ENCODE measurements at places on chromosomes 1 and 21.

DNA sequence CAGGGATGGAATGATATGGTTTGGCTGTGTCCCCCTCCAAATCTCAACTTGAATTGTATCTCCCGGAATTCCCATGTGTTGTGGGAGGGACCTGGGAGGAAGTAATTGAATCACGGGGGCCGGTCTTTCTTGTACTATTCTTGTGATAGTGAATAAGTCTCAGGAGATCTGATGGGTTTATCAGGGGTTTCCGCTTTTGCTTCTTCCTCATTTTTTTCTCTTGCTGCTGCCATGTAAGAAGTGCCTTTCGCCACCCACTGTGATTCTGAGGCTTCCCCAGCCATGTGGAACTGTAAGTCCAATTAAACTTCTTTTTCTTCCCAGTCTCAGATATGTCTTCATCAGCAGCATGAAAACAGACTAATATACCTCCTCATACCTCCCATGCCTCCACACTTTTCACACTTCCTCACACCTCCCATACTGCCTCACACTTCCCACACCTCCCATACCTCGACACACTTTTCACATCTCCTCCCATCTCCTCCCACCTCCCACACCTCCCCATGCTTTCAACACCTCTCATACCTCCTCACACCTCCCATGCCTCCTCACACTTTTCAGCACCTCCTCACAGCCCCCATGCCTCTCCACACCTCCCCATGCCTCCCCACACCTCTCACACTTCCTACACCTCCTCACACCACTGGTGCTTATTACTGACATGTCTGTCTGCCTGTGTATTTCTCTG, 21.3 kb downstream of the GPR137B start:
- no peak for DNase-seq

- no peak for DNase-seq
These were observed 222.7 kb upstream of the OLFM3 start for GRCh38 chr1:102219463-102219862.

DNA sequence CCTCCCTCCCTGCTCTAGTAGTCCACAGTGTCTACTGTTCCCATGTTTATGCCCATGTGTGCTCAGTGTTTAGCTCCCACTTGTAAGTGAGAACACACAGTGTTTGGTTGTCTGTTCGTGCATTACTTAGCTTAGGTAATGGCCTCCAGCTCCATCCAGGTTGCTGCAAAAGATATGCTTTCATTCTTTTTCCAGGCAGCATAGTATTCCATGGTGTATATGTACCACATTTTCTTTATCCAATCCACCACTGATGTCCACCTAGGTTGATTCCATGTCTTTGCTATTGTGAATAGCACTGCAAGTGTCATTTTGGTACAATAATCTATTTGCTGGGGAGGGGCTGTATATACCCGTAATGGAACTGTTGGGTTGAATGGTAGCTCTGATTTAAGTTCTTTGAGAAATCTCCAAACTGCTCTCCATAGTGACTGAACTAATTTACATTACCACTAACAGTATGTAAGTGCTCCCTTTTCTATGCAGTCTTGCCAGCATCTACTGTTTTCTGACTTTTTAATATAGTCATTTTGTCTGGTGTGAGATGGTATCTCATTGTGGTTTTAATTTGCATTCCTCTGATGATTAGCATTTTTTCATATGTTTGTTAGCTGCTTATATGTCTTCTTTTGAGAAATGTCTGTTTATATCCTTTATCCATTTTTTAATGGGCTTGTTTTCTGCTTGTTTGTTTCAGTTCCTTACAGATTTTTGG, 191.9 kb upstream of the DMRTA2 start:
- no peak for DNase-seq

DNA sequence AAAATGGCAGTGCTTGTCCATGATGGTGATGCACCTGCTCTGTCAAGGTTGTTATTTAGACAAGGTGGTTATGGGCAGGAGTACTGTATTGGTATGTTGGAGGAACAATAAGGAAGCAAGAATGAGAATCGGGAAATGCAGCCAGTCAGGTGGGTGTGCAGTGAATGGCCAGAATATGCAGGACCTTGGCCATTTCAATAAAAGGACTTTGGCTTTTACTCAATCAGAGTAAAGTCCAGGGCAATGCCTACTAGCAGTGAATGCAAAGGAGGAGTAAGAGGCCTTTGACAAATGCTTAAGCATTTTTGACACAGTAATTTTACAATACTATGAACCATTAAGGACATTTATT, 2.4 kb upstream of the CHML start:
- DNase-seq = no peak

- no peak for DNase-seq
These were observed 16.1 kb downstream of the IL6R start for GRCh38 chr1:154420961-154421924.

DNA sequence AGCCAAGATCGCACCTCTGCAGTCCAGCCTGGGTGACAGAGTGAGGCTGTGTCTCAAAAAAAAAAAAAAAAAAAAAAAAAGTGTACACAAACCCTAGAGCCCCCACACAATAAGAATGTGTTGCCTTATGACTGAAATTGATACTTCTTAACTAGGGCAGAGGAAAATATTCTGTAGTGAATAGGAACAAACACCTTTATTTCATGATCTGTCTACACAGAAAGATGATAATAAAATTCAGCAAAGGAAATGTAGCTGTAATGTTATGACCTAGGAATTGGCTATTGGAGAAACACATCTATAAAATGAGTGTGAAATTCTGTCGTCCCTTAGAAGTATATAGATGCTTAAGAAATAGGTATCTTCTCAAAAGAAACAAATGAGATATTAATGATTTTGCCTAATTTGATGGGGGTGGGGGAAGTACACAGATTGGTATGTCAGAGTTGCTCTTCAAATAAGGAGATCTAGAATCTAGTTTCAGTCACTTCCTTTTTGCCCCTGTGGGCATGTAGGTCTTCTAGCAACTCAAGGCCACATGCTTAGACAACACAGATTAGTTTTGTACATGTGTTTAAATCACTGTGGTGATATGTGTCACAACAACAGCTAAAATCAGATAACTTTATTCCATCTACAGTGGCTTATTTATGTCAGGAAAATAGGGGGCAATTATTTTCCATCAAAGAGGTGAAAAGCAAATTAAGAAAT, 10.7 kb upstream of the GPR25 start:
- DNase-seq = no peak

GRCh38 chr21:44984792-44985440, 45.1 kb downstream of the SLX9 start:
- DNase-seq = no peak

DNA sequence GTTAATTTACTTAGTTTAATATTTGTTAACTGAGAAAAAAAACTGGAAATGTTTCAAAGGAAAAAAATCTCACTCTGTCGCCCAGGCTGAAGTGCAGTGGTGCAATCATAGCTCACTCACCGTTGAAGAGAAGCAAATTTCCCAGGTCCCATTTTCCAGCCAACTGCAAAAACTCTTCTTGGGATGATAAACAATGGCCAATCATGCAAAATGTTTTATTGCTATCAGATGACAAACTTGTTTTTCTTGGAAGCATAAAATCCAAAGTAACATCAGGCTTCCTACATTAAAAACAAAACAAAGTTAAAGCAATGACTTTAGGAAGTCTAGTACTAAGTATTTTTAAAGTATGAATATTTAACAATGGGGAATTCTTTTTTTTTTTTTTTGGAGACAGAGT, 84.9 kb downstream of the LYST start:
- DNase-seq = no peak
